Inflammatory macrophage treated with lipopolysaccharide for 4 hours (primary cell): ENCODE measurements at places on chromosomes 16 and 17.
A peak's percentile ranks its signal among the peaks of the same experiment; 100 is the strongest.

DNA sequence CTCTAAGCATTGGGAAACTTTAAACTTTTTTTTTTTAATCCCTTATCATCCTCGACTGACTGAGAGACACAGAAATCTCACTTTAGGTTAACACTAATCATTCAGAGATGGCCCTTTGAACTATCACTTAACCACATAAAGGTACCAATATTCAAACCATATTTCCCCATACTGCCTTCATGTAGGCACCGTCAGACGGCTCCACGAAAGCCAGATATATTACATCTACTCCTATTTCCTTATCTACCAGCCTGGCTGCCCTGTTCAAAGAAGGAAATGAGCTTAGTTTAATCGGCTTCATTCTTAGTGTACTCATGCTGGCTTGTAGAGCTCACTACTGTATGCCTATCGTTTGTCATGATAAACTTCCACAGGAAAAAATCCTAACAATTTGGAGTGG is 270.9 kb downstream of the CEP112 start:
- DNase-seq = no peak

DNA sequence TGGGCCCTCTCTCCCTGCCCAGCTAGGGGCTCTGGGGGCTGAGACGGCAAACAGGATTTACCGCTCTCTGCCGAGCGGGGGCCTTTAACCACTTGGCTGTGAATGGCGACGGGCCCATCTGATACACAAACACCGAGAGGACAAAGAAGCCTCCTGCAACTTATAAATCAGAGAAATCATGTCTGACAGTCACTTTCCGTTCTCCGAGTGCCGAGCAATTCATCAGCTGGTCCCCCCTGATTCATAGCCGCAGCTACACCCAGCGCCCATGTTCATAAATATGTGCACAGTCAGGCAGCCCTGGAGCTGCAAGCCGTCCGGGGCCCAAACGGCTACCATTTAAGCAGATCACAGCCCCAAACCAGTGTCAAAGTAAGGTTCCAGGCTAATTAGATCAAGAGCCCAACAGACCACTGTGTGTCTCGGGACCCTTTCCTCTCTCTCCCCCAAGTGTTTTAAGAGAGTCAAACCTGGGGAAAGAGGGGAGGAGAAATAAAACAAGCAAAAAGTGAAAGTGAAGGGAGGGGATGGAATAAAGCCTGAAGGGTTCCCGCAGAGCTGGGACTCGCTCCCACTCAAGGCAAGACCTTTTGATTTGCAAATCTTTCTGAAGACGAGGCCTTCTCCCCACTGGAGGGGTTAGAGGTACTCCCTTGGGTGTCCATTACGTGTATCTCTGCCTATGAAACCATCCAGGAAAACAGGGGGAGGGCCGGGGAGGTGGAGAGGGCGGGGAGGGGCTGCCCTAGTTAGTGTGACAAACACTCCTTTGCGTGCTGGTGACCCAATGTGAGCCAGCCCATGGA is 154.7 kb downstream of the C16orf78 start:
- peak; percentile 10 for DNase-seq

GRCh38 chr17:14621826-14622614 is 321.1 kb downstream of the HS3ST3B1 start:
- DNase-seq = peak; percentile 4

DNA sequence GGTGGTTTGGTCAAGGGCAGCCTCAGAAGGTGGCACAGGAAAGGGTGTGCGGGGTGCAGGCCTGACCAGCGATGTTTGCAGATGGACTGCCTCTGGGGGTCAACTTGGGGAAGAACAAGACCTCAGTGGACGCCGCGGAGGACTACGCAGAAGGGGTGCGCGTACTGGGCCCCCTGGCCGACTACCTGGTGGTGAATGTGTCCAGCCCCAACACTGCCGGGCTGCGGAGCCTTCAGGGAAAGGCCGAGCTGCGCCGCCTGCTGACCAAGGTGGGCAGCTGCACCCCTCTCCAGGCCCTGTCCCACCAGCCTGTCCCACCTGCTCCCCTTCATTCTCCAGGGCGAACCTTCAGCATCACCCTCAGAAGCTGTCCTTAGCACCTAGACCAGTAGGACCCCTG is 12.5 kb downstream of the DHODH start:
- no peak for DNase-seq

DNA sequence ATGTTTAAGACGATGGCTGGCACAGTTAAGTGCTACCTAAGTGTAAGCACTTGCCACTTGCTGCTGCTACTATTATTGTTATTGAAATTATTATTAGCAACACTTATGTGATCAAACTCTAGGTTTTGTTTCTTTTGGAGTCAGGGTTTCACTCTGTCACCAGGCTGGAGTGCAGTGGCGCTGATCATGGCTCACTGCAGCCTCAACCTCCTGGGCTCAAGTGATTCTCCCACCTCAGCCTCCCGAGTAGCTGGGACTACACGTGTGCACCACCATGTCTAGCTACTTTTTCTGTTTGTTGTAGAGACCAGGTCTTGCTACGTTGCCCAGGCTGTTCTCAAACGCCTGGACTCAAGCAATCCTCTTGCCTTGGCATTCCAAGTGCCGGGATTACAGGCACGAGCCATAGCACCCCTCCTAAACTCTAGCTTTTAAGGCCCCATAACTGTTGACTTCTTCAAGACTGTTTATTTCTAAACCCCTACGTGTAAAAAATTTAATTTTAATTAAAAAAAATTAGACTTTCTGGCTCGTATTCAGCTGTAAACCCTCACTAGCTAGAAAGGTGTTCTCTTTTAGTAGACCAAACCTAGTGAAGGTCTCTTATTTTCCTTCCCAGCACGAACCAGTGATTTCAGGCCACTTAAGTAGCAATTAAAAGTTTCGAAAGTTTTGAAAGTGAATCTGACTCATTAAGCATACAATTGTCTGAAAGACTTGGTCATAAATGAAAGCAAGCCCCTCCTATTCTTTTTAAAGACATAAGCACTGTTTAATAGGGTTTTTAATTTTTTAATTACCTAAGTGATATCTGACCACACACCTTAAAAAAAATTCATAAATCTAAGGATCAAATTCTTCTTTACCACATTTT is 11.7 kb upstream of the SCNN1B start:
- DNase-seq = no peak

GRCh38 chr16:11526655-11527350 is 59.9 kb downstream of the LITAF start:
- DNase-seq = no peak

DNA sequence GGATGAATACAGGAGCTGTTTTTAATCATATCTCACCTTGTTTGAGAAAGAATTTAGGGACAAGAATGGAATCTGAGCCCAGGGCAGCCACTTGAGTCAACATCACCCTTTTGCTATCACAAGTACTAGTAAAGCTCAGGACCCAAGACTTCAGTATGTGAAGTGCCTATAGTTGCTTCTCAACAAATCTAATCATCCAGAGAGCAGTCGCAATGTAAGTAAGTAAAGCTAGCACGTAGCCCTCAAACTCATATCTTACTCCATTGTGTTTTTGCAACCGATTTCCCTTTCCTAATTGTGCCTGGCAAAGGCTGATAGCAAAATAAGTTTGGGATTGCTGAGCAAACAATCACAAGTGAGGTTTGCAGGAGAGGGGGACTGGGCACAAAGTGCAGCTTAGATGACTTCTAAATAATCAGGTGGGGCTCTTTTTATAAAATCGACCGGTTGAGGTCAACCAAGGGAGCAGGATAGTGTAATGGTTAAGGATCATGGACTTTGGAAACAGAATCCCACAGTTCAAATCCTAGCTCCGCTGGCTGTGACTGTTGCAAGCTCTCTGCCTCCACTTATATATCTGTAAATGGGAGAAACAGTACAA is 13.0 kb downstream of the TOB1 start:
- no peak for DNase-seq

- DNase-seq = no peak
These were observed 8.8 kb downstream of the MMP25 start for GRCh38 chr16:3054965-3055733.

DNA sequence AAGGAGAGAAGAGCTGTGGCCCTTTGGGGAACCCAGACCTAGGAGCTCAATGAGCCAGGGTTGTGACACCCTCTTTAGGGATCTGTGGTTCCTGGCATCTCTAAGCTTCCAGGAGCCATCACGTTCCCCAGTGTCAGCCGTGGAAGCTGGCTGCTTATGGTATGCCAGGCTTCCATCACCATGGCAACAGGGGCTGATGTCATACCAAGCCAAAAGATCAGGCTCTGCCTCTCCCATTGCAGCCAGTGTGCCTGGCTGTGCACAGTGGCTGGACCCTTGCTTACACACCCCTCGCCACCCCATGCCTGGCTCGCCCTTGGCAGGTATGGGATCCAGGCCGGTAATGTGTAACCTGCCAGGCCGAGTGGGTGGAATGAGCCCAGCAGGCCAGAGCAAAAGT is 91.1 kb downstream of the SSH2 start:
- no peak for DNase-seq

- no peak for DNase-seq
These were observed 166.7 kb upstream of the ZNF267 start for GRCh38 chr16:31706925-31707324.

DNA sequence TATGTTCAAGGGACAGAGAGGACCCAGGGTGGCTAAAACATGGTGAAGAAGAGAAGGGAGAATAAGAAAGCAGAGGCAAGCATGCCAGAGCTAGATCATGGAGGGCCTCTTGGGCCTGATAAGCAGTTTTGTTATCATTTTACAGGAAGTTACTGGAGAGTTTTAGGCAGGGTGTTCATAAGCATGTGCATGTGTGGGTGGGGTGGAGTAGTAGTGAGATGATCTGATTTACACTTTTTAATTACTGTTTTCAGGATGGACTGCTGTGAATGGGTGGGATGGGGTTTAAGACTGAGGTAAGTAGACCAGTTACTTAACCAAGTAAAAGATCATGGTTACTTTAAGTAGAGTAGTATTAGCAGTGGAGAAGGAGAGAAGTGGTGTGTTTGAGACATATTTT is 173.6 kb downstream of the PHKB start:
- DNase-seq = no peak

- DNase-seq = no peak
These were observed 13.2 kb downstream of the TMEM238L start for GRCh38 chr17:10790491-10791401.

DNA sequence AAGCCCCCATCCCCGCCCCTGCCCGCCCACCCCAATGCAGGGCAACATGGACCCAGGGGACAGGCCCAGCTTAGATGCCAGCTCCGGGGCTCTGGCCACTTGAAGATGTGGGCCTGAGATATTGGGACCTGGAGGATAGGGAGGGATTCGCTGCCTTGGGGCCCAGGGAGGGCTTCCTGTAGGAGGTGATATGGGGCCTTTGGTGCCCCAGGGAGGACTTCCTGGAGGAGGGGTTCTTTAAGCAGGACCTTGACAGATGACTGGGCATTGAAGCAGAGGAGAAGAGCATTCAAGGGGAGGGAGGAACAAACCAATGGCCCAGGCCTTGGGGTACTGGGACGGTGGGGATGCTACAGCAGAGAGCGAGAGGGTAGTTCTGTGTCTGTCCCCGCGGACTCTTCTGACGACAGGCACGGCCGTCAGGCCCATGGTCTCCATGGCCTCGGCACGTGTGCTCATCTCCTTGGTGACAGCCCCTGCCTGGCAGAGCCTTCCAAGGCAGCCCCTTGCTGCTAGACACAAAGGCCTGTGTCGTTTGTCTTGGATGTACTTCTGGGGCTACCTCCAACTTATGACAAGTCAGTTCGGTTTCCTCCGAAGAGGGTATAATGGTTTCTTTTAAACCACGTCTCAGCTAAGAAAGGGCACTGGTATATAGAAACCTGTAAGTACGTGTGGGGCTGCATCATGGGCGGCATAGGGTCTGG is 55.5 kb upstream of the ZC3H18 start:
- no peak for DNase-seq

GRCh38 chr16:57489229-57489628 is 2.9 kb upstream of the DOK4 start:
- no peak for DNase-seq

DNA sequence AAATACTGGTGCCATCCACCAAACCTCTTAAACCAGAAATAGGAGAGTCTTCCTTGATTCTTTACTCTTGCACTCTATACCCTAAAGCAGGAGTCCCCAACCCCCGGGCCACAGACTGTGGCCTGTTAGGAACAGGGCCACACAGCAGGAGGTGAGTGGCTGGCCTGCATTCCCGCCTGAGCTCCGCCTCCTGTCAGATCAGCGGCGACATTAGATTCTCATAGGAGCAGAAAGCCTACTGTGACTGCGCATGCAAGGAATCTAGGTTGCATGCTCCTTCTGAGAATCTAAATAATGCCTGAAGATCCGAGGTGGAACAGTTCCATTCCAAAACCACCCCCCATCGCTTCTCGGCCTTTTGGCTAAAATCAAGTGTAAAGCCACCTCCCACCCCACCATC is 30.3 kb upstream of the SRCIN1 start:
- DNase-seq = no peak

DNA sequence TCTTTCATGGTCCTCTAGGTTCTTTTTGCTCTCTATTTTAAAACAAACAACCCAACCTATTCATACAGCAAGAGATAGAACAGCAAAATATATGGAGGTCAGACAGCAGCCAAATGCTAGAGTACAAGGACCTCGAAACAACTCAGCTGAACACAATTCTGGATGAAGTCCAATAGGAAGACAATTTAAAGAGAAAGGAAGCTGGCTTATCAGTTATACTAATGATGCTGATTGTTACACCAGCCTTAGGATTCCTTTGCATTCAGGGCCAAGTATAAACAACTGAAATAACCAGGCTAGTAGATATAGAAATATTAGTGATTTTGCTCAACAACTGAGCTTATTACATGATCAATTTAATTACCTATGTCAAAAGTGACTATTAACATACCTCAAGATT is 2.5 kb downstream of the SSH2 start:
- DNase-seq = no peak

DNA sequence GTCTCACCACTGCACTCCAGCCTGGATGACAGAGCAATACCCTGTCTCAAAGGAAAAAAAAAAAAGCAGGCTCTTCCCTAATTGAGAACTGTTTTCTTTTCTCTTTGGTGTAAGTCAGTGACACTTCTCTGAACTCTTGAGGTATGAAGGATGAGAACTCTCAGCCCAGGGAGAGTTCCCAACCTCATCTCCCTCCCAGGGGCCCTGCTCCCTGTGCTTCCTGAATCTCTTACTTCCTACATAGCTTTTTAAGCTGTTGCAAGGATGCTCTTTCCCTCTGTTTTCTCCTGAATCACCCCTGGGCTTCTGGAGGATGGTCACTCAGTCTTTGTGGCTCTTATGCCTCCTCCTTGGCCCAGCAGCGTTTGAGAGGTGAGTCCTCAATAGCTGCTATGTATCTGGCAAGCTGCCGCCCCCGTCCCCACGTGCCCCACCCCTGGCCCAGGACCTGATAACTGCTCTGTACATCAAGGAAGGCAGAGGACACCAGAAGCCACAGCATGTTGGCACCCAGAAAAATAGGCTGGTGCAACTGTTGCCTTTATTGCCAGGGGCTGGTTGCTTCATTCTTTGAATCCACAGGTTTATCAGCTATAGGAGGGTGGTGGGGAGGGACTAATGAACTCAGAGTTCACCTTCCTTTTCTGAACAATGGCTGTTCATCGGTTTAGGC is 24.0 kb downstream of the IGF2BP1 start:
- DNase-seq = no peak
